Dermis lymphatic vessel endothelial cell (primary cell): ENCODE measurements at places on chromosomes 5 and 9. TPM values are rescaled to one million over a fixed set of nuclear protein-coding genes. Genes with fewer than 3 reads are reported as not detected.

Gene SLC34A3
- not detected in 2 replicates for total RNA-seq

Gene AMACR
- 9.4 and 13.4 TPM in 2 replicates for total RNA-seq

Gene SPINK4
- not detected in 2 replicates for total RNA-seq

Gene ADAMTS16
- under 0.01 TPM in 1 of 2 replicates, not detected in the other for total RNA-seq

Gene SLC34A1
- total RNA-seq: not detected in 2 replicates

Gene TEK
- 155 and 275 TPM in 2 replicates for total RNA-seq

Gene MEIKIN
- total RNA-seq: not detected in 2 replicates

Gene ARID3C
- under 0.01 and 0.09 TPM in 2 replicates for total RNA-seq

Gene CNTLN
- 6.5 and 8.8 TPM in 2 replicates for total RNA-seq

Gene CEP78
- 6.1 and 13.2 TPM in 2 replicates for total RNA-seq

Gene IFNK
- not detected in 2 replicates for total RNA-seq

Gene ZNF366
- 0.11 and 0.17 TPM in 2 replicates for total RNA-seq
